ENCODE measurements at places on chromosomes 5 and 9.
A peak's percentile ranks its signal among the peaks of the same experiment; 100 is the strongest.

DNA sequence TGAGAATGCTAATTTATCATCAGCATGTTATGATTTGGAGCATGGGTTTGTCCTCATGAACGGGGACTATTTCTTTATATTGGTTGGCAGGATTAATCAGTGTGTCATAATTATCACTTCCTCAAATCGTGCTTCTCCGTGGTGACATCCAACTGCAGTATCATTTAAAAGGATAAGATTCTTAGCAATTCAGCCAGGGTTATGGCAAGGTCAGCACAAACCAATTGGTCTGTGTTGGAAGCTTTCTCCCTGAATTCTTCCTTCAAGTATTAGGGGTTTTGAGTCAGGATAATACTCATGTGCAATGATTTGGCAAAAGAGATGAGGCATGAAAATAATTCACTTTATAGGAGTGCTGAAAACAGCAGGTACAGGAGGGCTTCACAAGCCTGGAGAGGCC is 5.5 kb upstream of the CAMLG start:
- no peak for DNase-seq

- no peak for DNase-seq
Measured at GRCh38 chr5:56696900-56697299, 118.4 kb upstream of the MAP3K1 start.

- no peak for DNase-seq
Measured at GRCh38 chr5:78377056-78377717, 16.8 kb downstream of the SCAMP1 start.

DNA sequence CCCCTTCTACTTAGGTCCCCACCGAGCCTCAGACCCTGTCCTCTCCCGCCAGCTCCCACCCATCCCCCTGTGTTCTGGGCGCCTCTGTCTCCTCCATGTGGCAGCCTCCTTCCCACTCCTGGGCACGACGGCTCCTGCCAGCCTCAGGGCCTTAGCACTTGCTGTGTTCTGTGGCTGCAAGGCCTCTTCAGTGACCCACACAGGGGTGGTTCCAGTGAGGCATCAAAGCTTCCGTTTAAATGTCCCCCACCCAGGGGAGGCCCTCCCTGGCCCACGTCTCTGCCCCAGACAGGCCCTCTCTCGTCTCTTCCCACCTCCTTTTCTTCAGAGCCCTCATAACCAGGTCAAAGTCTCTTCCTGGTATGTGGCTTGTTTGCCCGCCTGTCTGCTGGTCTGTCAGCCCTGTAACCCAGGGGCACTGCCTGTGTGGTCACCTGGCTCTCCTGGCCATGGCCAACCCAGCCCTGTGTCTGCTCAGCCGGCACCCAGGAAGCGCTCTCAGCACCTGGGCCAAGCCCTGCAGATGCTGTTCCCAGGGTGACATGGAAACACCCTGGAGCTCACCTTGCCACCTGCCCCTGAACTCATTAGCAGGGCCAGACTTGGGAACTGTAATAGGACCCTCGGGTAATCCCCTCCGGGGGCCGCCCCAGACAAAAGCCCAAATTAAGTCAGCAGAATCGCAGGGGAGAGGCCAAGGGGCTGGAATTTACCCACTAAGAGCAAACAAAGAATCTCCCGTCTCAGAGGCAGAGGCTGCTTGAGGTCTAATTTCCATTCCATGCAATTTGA is 33.7 kb downstream of the LHX3 start:
- DNase-seq = no peak

DNA sequence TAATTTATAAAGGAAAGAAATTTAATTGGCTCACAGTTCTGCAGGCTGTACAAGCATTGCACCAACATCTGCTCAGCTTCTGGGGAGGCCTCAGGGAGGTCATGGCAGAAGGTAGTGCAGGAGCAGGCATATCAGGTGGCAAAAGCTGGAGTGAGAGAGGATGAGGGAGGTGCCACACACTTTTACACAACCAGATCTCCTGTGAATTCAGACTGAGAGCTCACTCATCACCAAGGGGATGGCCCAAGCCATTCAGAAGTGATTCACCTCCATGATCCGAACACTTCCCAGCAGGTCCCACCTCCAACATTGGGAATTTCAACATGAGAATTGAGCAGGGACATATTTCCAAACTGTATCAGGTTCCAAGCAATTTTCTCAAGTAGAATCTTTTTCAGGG is 84.7 kb upstream of the BRINP1 start:
- no peak for DNase-seq

DNA sequence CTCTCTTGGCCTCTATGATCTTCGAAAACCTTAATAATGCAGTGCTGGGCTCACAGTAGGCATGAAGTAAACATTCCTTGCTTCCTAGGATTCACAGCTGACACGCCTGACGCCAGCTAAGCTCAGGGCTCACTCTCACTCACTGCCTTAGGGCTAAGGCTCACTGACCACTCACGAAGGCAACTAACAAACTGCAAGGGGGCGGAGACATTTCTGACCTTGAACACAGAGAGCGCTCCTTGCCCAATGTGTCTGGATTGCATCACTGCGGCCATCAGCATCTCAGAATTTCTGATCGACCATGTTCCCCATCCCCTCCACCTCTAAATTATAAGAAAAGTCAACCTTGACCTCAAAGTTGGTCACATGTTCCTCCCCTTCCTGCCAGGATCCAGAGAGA is 372.6 kb downstream of the EBF1 start:
- no peak for DNase-seq

- no peak for DNase-seq
Measured at GRCh38 chr5:2168601-2169429, 286.1 kb upstream of the IRX4 start.

GRCh38 chr5:56175021-56175420 is 58.1 kb downstream of the ANKRD55 start:
- DNase-seq = no peak

DNA sequence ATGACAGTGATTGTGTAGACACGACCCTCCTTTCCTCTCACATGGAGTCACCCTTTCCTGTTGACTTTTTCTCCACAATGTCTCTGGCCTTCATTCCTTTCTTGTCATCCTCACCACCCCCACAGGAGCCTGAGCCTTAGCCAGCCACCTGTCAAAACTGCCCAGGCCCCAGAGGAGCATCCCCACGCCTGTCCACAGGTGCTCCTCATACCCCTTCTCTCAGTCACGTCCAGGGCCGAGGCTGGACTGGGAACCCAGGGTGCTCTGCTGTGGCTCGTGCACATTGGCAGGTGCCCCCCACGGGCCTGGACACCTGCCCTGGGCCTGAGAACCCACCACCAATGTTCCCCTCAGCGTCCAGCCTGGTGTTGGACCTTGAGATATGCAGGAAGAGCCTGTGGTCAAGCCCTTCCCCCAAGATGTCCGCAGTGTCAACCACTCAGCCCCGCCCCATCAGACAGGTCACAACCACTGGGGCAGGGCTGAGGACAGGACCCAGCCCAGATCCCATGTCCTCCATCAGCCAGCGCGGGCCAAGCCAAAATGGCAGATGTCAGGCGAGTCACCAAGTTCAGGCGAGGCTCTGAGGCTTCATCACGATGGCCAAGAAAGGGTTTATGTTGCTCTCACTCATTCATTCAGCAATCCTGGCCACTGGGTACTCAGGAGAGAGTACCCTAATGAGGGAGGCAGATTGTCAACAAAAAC is 65.8 kb upstream of the STXBP1 start:
- DNase-seq = no peak

DNA sequence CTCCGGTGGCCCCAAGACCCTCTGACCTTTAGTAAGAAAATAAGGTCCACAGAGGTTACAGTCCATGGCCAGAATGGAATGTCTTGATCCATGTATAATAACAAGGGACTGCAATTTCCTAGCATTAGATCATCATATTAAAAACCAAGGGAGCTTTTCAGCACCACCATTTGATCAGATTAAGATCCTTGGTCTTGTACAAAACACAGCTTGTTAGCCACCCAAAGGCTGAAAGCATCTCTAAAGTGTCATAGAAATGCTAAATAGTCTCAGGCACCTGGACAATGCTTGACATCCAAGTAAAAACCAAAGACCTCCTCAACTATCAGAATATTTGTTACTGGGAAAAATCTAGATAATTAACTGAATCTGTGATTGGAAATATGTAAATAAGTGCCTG is 50.3 kb upstream of the VPS13A start:
- no peak for DNase-seq

DNA sequence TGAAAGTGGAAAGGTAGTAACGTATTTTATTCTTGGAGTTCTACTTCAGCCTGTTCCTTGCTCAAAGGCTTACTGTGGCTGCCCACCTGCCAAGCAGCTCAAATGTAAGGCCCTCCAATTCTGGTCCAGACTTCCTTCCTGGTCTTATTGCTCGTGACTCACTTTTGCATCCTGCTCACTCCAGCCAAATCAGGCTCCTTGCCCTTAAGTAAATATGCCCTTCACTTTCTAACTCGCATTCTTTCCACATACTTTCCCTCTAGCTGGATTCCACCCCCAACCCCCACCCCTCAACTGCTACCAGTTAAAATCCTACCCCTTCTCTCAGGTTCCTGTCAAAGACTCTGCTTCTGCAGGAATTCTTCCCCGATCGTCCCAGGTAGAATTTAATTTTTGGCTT is 96.6 kb downstream of the GALNT10 start:
- DNase-seq = no peak

DNA sequence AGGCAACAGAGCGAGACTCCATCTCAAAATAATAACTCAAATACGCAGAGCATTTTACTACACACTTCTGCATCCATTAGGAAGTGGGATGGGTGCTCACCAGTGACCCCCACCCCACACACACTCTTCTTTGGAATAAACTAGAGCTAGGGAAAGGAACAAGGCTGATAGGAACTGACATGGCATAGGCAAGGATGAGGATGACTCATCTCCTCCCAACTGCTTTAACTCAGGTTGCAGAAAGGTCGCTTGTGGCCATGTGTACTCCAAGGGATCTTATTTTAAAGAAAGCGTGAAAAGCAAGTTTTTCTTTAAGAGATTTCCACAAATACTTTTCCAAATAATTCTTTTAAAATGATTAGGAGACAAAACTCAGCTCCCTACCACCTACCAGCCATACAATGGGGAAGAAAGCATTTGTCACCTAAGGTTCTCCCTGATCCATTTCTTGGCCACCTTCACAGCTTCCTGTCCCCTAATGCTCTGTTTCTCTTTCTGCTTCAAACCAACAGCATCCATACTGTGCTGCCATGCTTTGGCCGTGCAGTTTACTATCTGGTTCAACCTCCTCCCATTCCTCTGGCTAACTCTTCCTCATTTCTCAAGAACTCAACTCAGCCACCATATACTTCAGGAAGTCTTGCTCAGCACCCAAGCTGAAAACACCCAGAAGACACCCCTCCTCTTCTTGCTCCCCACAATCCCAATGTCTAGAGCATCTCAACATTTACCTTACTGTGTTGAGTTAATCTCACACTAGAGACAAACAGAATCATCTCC is 211.9 kb downstream of the ACTL7B start:
- no peak for DNase-seq

- peak; percentile 14 for DNase-seq
Measured at GRCh38 chr5:65213921-65214525, 267.7 kb downstream of the ADAMTS6 start.

- DNase-seq = peak; percentile 25
Measured at GRCh38 chr5:138942861-138943260, 67.7 kb upstream of the LRRTM2 start.

DNA sequence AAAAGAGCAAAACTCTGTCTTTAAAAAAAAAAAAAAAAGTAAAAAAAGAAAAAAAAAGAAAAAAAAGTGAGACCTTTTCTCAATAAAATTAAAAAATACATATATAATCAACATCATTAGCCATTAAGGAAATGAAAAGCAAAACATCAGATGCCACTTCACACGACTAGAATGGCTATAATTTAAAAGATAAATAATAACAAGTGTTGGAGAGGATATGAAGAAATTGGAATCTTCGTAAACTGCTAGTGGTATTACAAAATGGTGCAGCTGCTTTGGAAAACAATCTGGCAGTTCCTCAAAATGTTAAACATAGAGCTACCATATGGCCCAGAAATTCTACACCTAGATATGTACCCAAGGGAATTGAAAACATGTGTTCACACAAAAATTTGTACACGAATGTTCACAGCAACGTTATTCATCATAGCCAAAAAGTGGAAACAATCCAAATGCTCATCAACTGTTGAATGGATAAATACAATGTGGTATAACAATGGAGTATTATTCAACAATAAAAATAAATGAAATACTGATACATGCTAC is 45.3 kb upstream of the SIL1 start:
- peak; percentile 93 for DNase-seq

DNA sequence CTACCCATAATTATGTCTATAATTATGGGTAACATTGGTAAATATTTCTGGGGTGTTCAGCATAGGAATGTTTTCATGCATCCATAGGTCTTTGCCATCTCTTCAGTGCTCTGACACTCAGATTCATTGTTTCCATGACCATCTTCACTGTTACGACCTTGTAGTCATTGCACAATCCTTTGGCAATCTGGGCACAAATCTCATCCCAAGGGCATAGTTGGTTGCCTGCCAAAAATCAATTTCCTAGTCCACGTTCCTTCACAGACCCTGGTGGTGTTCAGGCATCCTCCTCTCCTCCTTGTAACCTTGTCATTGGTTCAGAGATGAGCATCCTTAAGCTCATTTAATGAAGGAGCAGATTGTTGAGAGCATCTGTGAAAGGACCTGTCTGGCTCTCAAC is 1400.7 kb downstream of the CDH12 start:
- DNase-seq = no peak

- no peak for DNase-seq
Measured at GRCh38 chr9:99057665-99058625, 47.0 kb upstream of the TGFBR1 start.

DNA sequence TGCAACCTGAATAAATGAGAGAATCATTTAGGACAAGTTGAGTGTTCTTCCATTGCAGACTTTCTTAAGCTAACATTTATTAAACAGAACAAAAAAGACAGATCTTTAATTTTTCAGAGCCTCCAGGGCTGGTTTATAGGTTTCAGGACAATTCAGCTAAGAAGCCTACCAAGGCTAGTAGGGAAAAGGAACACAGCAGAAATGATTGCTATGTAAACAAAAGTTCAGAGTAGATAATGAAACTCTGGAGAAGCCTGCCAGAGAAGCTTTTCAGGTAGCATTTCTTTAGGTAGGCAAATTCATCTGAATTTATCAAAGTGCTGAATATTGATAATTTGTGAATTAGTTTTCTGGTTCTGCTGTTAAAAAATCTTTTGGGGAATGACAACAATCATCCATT is 264.2 kb downstream of the DEPDC1B start:
- DNase-seq = no peak

- DNase-seq = no peak
Measured at GRCh38 chr9:79598562-79599345, 27.0 kb downstream of the TLE4 start.

DNA sequence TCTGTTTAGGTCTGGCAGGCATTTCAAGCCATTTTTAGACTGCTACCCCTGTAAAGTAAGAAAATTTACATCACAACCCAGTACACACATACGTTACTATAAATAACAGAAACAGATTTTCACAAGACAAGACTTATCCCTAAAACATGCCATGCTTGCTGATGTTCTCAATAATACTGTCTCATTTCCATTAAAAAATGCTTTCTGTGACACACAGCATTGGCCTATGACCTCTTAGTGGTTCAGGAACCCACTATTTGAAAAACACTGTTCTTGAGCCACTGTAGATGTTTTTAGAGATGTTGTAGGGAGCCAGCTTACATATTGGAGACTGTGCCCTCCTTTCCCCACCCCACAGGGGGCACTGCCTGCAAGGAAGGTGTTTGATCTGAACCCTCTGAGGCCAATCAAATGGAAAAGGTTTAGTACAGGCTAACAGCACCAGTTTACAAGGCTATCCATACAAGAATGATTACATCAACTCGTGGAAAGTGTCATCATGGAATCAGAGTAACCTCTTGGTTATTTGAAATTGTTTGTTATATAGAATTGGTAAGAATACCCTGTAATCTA is 30.8 kb downstream of the ZSWIM6 start:
- no peak for DNase-seq

- DNase-seq = no peak
Measured at GRCh38 chr5:131280417-131280816, 16.6 kb downstream of the CDC42SE2 start.
